GM06990 (cell line): ENCODE measurements at places on chromosomes 2 and 18.

DNA sequence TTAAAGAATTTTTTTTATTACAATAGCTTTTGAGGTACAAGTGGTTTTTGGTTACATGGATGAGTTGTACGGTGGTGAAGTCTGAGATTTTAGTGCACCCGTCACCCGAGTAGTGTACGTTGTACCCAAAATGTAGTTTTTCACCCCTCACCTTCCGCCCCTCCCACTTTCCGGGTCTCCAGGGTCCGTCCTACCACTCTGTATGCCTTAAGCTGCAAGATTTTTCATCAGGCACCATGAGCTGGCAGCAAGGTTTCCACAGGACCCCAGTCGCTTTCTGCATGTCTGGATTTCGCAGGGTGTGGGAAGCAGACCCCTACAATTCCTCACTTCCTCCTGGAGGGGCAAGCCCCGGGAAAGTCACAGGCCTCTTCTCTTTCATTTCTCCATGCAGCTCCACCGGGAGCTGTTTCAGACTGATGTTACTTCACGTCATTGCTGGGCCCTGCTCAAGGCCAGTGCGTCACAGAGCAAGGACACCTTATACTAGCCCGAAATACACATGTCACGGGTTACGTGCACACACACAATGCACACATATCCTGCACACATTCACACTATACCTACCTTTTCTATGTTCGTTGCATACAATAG lies 179.1 kb downstream of the ZFP36L2 start:
- DNase-seq: no peak

DNA sequence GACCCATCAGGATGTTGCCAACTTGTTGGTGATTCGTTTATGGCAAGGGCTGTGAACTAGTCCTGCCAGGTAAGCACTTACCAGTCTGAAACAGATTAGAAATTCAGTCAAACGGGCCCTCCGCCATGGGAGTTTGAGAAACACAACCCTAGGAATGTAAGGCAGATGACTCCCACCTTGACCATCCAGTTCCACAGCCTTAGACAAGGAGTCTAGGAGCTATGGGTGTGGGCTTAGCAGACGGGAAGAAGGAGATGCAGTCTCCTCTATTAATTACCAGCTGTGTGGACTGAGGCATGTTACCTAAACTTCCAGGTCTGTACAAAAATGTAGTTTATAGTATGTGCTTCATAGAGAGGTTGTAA lies 319.4 kb upstream of the NCKAP5 start:
- DNase-seq: no peak

DNA sequence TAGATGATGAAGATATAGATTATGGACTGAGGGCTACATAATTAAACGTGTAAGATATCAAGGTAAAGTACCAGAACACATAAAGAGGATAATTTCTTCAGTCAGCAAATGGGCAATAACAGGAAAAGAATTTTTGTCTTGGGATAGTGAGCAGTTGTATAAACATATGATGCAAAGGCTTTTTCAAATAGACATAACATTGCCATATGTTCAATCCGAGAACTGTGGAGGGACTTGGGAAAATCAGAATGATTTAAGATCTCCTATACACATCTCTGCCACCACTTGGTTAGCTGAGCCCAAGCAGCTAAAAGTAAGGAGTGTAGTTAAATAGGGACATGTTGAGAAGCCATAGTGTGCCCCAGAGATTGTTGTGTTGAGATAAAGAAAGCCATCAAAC lies 287.6 kb upstream of the ZNF521 start:
- no peak for DNase-seq

DNA sequence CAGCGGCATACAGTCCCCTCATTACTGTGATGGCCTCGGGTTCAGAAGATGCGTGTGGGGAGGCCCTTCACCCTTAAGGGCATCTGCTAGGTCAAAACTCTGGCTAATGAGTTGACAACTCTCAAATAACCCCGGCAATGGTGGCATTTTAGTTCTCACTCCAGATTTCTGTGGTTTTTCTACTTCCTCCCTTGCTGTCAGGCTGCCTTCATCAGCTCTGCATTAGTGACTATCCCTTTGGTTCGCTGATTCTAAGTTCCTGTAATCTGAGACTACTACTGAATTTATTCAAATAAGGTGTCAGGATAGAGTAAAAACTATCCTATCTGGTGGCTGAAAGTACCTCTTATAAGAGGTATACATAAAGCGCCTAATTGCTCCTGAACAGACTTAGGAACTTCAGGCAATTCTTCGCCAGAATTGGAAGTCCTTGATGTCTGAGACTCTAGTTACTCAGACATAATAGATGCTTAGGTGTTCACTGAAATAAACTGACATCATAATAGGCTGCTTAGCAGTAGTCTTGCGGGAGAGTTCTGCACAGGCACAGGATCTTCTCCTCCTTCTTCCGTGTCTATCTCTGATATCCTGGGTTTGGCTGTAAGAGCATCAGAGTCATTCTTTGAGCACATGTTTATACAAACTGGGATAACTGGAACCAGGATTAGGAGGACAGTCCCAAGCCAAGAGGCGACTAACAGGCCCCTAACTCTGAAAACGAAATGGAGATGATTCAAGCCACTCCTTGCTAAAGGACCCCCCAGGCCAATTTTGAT lies 194.5 kb downstream of the DNER start:
- DNase-seq: peak; percentile 22

GRCh38 chr2:12950174-12950573 lies 233.4 kb downstream of the TRIB2 start:
- DNase-seq: no peak

DNA sequence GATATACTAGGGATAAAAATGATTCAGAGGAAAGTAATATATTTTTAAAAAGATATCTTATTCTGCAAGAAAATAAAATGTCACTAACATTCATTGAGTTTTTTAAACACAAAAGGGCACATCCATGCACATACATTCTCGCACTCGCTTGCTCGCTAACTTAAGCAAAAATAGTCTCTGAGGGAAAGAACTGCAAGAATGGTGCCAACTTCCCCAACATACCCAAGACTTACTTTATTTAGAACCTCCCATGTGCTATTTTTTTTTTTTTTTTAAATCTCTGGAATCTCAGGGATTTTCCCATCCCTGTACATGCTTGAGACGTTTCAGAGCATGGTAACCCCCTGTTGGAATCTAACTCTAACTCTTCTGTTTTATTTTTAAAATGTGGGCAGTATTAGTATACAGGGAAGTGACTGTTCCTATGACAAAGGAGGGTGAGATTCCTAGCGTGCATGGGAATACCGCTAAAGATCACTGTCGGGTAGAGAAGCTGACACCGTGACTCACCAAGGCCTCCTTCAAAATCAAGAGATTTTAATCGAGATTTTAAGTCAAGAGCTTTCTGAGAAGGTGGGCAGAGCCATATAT lies 187.9 kb upstream of the ZEB2 start:
- no peak for DNase-seq

- no peak for DNase-seq
Observed at GRCh38 chr18:73482901-73483300, 615.1 kb upstream of the NETO1 start.

DNA sequence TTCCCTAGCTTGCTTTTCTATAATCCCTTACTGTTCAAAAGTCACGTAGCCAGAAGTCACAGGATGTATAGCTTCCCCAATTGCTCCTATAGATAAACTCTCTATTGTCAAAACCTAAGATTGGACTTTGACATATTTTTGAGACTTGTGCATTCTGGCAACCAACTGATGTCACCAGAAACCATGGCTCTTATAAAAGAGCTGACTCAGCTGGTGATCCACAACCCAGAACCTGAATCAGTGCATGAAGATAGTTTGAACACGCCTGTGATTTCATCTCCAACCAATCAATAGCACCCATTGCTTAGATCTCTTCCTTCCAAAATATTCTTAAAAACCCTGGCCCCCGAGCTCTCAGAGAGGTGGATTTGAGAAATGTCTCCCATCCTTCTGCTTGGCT lies 639.9 kb upstream of the PIK3C3 start:
- DNase-seq: no peak

- DNase-seq: no peak
Observed at GRCh38 chr2:136133586-136133985, 15.6 kb upstream of the CXCR4 start.

DNA sequence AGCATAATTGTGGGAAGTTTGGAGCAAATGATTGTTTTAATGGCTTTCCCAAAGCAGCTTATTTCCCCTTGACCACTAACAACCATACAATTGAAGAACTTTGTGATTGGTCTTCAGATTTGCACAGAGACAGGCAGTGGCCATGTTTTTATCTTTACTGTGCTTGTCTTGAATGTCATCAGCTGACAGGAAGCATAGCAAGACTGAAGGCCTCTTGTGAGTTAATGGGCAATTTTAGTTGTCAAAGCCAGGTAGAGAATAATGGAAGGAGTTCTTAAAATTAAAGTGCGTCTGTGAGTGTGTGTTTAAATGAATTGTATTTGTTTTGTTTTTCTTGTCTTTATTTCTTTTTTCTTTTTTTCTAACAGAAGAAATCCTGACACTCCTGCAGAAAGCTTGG lies 809.9 kb downstream of the TSN start:
- DNase-seq: no peak

GRCh38 chr2:196356332-196356731 lies 185.0 kb upstream of the STK17B start:
- DNase-seq: no peak

- peak; percentile 74 for DNase-seq
Observed at GRCh38 chr18:13136904-13137669, 81.5 kb upstream of the LDLRAD4 start.

- no peak for DNase-seq
Observed at GRCh38 chr18:5874336-5874735, 21.0 kb downstream of the TMEM200C start.

DNA sequence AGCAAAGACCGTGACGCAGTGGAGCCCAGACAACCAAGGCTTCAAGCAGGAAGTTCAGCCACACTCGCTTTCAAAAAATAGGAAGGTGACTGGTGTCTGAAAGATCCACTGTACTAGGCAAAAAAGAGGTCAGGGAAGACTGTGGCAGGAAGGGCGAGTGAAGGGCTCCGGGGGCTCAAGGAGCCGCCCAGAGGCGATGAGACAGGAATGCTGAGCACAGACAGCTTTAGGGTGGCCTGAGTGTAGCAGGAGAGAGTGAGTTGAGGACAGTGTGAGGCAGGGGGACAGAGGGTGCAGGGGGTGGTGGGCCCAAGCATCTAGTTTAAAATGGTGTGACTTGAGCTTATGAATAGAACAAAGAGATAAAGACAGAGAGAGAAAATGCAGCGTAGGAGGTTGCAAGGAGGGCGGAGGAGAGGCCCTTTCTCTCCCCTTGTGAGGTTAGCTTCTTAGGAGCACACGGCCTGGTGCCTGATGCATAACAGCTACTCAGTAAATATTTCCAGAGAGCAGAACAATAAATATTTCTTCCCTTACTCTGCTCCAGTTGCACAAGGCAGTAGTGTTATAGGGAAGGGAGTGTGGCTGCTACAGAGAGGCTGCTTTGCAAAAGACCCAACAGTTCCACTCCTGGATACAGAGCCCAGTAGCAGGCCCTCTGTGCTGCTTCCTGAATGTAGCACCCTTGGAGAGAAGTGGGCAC lies 789.7 kb upstream of the RAB6C start:
- DNase-seq: no peak

GRCh38 chr2:12282780-12283695 lies 433.7 kb upstream of the TRIB2 start:
- DNase-seq: peak; percentile 43

- no peak for DNase-seq
Observed at GRCh38 chr2:187976986-187977333, 314.7 kb upstream of the GULP1 start.

- DNase-seq: no peak
Observed at GRCh38 chr18:21700528-21701075, 4.0 kb downstream of the ABHD3 start.

GRCh38 chr2:71603851-71604725 lies 150.7 kb downstream of the DYSF start:
- DNase-seq: no peak

DNA sequence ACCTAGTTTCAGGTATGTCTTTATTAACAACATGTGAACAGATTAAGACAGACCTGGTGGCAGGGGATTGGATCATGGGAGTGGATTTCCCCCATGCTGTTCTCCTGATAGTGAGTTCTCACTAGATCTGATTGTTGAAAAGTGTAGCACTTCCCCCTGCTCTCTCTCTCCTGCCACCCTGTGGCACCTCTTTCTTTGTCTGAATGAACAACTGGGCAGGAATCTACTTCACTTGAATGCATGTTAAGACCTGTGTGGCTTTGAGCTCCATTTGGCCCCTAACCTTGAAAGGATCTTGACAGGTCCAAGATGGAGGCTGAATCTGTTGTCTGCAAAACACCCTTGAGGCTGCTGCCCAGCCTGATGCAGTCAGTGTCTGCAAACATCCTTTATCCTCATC lies 194.4 kb downstream of the RNF144A start:
- DNase-seq: no peak

DNA sequence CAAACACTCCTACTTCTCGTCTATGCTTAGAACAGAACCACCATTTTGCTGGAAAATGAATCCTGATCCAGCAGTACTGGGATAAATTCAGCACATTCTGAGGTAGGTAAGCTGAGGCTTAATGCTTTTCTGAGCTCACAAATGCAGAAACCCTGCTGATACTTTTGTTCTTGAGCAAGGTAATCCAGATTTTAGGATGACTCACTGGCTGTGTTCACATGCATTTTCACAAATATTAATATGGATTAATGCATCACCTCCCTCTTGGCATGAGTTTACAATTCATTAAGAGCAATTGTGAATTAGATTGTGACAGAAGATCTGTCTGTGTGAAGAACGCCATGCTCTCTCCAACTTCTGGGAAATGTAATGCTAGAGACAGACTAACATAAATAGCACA lies 42.2 kb downstream of the RAD51AP2 start:
- DNase-seq: no peak
